NCI-H1436 (cell line): ENCODE measurements at places on chromosomes 1 and 21.

- no peak for DNase-seq
Measured at GRCh38 chr1:30375156-30375555, 348.2 kb downstream of the MATN1 start.

DNA sequence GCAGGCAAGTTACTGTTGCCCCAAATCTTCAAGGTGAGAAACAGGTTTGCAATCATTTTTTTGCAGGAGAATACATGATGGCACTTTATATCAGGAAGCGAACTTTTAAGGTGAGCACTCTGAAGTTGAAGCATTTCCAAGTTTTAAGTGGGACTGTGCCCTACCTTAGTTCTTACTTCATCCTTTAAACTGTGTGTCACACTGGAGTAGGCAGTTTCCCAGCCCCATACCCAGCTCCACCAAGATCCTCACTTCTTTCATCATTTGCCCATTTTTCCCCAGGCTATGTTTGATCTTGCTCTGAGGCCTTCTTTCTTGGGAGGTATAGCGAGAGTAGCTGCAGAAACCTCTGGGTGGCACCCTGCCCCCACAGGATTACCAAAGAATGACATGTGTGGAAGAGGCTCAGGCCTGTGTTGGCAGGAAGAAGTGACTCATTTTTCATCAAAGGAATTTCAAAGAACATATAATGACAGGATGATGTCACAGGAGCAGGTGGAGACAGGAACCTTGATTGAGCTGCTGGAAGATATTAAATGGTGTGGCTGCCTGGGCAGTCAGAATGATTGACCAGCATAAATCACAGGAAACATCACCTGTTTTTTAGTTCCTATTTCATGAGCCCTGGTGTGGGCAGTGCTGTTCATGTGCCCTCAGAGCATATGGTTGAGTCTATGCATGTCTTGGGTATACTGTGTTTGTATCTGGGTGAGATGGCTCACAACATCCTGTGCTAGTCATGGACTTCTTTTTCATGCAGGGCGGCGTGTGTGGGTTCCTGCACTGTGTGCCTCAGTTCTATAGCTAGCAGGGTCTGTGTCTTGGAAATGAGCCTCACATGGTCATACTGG lies 20.8 kb upstream of the MACF1 start:
- peak; percentile 59 for DNase-seq

DNA sequence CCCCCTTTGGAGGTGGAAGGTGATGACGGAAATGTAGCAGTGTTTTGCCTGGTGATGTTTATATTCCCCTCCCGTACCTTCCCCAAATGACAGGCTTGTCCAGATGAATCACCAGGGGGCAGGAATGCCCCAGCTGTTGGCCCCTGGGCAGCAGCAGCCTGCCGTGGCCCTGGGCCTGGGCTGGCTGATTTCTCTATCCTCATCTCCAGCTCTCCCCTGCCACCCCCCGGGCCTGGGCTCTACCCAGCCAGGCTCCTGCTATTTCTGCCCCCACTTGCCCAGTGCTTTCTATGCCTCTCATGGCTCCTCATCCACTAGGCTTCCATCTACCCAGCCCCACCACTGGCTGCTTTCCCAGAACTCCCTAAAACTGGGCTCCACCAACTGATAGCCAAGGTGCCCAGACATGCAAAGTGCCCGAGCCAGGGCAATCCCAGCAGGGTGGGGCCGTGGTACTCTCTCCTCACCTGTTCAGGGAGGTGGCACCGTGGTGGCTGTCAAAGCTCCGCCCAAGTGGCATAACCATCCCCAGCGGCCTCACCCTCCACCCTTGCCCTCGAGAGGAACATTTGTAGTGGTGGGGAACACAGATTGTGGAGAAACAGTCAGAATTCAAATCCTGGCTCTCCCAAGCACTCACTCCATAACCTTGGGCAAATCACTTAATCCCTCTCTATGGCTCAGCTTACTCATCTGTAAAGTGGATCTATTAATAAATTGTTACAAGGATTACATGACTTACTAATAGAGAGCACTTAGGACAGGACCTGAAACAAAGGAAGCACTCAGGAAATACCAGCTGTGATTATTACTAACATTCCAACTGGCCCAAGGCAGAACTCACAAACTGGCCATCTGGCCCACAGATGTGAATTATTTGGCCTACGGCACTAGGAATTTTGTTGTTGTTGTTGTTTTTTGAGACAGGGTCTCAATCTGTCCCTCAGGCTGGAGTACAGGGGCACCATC lies 12.8 kb upstream of the ECE1 start:
- no peak for DNase-seq

- DNase-seq, result no peak
Measured at GRCh38 chr1:44262816-44263567, 49.7 kb downstream of the DMAP1 start.

DNA sequence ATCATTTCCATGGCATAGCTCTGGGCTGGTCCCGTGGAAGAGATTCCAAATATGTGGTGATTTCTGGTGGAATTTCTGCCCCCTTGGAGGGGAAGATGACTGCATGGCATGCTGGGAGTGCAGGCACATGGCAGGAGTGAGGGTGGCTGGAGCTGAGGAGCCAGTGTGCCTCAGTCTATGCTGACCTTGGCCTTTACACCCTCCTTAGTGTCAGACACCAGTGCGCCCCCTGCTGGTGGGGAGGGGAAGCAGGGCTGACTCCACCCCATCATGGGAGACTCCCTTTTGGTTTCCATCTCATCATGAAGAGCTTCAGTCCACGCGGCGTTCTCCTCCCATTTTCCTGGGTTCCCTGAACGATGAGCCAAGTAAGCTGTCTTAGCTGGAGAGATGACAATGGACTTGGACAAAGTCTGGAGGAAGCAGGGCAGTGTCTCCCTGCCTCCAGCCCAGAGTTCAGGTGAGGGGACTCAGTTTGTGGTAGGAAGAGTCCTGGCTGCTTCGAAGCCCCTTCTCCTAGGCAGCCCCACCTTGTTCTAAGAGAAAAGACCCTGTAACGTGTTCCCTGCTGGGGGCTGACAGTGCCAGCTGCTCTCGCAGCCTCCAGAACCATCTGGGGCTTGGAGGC lies 10.3 kb downstream of the ALX3 start:
- DNase-seq, result peak; percentile 4

- DNase-seq, result no peak
Measured at GRCh38 chr1:181742426-181742825, 259.1 kb downstream of the CACNA1E start.

GRCh38 chr1:246966502-246966901 lies 34.8 kb upstream of the AHCTF1 start:
- DNase-seq, result no peak

- no peak for DNase-seq
Measured at GRCh38 chr1:77658271-77658670, 24.2 kb downstream of the ZZZ3 start.

GRCh38 chr1:24155011-24155782 lies 12.3 kb upstream of the IL22RA1 start:
- peak; percentile 6 for DNase-seq

DNA sequence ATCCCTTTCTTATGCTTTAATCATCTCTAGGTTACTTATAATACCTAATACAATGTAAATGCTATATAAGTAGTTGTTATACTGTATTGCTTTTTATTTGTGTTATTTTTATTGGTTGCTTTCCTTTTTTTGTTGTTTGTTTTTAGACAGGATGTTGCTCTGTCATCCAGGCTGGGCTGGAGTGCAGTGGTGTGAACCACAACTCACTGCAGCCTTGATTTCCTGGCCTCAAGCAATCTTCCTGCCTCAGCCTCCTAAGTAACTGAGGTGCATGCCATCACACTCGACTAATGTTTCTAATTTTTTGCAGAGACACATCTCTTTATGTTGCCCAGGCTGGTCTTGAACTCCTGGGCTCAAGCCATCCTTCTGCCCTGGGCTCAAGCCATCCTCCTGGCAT lies 26.9 kb downstream of the KRTAP19-8 start:
- DNase-seq, result no peak

GRCh38 chr1:31828926-31829690 lies 13.3 kb upstream of the SPOCD1 start:
- no peak for DNase-seq

DNA sequence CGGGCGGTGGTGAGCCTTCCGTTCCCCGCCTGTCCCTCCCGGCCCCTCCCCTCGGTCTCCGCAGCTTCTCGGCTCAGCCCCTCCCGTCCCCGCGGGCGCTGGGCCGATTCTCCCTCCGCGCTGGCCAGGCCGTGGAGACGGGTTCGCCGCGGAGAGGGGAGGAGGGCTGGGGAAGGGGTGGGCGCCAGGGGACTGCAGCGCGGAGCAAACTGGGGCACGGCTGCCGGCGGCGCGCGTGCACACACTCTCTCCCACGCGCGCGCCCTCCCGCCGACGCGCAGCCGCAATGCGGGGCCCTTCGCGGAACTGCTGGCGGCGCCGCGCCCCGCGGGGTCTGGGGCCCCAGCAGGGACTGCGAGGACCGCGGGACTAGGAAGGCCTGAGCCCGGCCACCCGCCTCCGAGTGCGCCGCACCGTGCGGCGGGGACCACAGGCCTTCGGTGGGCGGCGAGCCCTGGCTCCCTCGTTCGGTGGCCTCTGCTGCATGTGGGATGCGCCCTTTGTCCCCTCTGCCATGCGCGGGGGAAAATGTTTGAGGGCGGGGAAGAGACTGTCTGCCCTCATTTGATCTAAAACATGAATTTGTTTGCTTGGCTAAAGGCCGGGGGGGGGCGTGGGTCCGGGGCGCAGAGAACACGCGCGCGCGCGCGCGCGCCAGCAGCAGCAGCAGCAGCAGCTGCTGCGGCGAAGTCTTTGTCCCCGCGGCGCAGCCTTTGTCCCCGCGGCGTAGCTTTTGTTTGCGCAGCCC lies 90.7 kb upstream of the VAMP3 start:
- peak; percentile 57 for DNase-seq

GRCh38 chr1:53678507-53678906 lies 60.5 kb downstream of the GLIS1 start:
- no peak for DNase-seq

DNA sequence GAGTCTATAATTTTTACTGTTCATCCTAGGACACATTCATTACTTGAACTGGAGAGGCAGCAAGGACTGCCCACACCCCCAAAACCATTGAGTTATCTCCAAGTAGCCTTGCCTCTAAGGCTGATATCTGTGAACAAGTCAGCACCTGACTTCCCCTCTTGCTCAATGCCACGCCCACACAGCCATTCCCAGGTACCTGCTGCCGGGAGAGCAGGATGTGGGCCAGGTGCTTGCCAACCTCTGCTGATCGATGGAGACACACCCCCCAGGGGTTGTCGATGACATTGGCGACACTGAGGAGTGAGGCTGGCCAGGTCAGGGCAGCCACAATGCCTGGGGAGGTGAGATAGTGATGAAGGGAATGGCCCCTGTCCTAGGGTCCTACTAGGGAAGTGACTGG lies 60.1 kb downstream of the TMCO4 start:
- no peak for DNase-seq

GRCh38 chr1:179016706-179017382 lies 8.8 kb upstream of the FAM20B start:
- DNase-seq, result no peak

- peak; percentile 46 for DNase-seq
Measured at GRCh38 chr1:152347116-152347728, 12.6 kb downstream of the FLG2 start.

GRCh38 chr1:36148821-36149236 lies 457 bp downstream of the TRAPPC3 start:
- no peak for DNase-seq

DNA sequence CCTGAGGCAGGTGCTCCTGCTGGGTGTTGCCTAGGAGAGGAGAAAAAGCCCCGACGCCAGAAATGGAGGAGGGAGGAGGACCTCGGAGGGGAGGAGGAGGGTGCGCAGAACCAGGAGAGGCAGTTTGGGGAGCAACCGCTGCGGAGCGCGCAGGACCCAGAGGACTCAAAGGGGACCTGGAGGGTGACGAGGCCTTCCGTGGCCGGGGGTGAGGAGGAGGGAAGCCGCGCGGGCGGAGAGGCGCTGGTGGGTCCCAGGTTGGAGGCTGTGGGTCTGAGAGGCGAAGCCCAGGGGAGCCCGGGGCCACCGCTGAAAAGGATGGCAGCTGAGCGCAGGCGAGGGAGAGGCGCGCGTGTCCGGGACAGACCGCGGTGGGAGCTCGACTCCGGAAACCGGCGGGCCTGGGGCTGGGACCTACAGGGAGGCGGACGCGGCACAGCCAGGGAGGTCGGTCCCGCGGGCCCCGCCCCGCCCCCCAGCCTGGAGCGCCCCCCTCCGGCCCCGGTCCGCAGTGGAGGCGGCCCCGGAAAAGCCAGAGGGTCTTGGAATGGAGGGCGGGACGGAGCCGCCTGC lies 15.1 kb downstream of the RNF223 start:
- DNase-seq, result no peak

DNA sequence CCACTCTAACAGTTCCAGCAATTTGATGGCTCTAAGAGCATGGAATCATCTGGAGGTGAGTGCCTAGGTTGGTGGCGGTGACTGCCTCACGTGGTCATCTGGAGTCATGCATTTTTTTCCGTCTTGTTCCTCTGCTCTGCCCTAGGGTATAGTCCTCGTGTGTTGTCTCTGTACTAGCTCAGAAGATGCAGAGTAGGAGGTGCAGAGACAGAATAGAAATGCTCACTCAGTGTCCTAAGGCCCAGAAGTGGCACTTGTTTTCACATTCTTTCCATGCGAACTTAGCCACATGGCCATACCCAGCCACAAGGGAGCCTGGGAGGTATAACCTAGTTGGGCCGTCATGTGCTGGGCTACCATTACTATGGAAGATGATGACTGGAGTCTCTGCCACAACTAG lies 30.3 kb downstream of the DYRK1A start:
- no peak for DNase-seq

GRCh38 chr1:203187689-203188264 lies 1.3 kb upstream of the CHI3L1 start:
- DNase-seq, result no peak

GRCh38 chr1:182301467-182302198 lies 90.0 kb downstream of the GLUL start:
- DNase-seq, result no peak

GRCh38 chr21:26280775-26281174 lies 110.2 kb upstream of the APP start:
- no peak for DNase-seq

DNA sequence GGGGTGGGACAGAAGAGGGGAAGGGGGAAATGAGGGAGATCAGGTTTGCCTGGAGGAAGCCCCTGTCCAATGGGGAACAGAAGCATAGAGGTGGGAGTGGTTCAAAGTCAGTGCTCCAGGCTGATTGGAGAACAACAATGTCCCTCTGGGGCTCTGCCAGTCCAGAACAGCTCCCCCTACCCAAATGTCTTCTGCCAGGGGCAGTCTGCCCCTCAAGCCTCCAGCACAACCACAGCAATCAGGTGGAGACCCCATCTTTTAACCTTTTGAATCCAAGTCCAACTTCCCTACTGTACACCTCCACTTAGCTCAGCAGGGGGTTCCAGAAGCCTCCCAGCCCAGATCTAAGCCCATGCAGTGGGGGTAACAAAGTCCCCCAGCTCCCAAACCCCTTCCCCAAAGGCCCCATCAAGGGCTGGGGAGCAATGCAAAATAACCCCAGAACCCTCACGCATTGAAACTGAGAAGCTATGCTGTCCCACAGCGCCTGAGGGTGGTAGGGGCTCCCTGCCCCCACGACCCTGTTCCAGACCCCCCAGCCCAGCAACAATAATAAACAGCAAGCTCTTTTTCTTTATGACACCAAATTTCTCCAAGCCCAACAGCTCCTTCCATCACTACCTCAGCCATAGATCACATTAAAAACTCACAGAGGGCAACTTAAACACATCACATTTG lies 3.3 kb downstream of the AHDC1 start:
- peak; percentile 62 for DNase-seq

- DNase-seq, result no peak
Measured at GRCh38 chr1:18970762-18971161, 14.3 kb upstream of the IFFO2 start.

GRCh38 chr1:19675797-19676196 lies 11.1 kb downstream of the HTR6 start:
- DNase-seq, result no peak
